EH (cell line): ENCODE measurements at places on chromosomes 7 and 10.

DNA sequence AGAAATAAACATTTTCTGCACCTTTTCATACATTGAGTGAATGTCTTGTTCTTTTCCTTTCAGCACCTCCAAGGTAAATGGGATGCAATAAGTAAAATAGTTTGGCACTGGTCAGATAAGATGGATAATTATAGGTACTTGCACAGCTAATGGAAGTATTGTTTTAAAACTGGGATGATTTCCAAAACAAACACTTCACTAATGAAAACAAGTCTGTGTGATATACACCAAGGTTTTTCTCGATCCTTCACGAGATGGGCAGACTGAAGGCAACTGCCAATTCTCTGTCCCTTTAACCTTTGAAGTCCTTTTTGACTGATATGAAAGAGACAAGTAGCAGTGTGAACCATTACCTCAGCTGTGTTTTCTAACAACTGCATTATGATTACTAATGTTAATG lies 423.8 kb downstream of the GFRA1 start:
- DNase-seq = no peak

DNA sequence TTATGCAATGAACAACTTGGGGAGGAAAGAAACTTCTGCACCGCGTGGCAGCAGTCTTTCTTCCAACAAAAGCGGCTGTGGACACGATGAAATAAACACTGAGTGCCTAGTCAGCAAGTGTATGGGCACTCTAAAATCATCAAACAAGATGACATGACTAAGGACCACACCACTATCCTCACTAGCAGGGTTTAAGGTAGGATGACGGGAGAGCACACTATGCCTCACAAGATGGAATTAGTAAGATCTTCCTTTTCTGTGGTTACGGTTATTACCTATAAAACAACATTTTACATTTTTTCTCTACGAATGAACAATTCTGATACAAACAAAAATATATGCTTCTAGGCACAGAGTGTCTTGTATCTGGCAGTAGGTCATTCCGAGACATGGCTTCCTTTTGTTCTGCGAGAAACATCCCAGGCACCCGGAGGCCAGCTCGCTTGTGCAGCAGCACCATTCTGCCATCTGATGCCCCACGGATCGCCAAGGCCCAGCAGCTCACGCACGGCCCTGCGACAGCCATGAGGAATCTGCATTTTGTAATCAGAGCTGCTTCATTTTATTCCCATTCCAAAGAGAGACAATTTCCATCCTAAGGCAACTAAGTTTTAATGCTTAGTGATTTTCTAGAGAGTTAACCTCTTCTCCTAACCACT lies 54.1 kb upstream of the NCAPG2 start:
- DNase-seq = no peak

DNA sequence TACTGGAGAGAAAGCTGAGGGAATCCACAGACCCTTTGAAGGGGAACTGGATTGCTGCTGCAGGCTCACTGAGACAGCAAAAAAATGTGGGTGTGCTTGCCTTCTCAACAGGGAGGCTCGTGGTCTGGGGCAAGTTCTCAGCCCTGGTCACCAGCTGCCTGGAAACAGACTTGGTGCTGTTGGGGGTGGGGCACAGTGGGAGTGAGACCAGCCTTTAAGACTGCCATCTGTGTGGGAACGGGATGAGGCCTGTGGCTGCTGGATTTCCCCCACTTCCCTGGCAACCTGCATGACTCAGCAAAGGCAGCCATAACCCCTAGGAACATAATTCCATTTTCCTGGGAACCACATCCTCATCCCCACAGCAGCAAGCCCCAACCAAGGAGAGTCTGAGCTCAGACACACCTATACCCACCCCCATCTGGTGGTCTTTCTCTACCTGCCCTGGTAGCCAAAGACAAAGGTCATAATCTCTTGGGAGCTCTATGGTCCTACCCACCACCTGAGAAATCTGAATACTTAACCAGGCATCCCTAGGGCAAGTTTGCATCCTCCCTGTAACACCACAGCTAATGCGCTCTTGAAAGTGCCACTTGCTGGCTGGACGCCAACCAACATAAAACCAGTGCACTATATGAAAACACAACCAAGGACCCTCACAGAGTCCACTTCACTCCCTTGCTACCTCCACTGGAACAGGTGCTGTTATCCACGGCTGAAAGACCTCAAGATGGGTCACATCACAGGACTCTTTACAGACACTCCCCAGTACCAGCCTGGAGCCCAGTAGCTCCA lies 45.0 kb upstream of the TFEC start:
- peak; percentile 20 for DNase-seq

- DNase-seq = no peak
These were observed 110.0 kb downstream of the PDGFA start for GRCh38 chr7:409339-410281.

DNA sequence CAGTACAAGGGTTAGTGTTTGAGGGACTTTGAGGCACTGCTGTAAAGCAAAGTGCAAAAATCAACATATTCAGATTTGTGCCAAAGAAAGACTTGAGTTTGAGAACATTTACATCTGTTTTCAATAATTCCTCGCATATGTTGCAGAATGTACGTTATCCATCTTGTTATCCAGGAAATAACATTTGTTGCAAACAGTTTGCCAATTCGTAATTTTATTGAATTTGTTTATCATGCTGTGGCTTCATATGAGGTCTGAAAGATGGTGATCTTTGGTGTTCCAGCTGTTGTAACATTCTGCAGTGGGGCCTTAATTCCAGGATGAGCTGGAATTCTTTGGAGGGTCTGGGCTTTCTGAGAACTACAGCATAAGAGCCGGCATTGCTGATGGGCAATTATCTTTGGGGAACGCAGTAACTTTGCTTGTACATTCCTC lies 396.2 kb downstream of the LRMDA start:
- no peak for DNase-seq

GRCh38 chr10:101182936-101183335 lies 46.3 kb downstream of the LBX1 start:
- DNase-seq = no peak

DNA sequence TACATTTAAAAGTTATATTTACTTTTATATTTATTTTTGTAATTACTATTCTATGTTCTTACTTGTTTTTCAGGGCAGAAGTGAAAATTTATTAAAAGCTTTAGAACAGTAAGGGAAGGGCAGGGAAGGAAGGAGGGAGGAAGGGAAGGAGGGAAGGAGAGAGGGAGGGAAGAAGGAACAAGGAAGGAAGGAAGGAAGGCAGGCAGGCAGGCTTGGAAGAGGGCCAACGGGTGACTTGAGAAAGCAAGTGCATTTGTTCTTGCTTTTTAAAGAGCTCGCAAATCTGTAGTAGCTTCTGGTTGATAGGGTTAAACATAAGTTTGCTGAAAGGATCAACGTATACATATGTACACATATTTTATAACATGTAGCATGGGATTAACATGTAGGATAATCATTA lies 725.3 kb upstream of the FZD8 start:
- no peak for DNase-seq

DNA sequence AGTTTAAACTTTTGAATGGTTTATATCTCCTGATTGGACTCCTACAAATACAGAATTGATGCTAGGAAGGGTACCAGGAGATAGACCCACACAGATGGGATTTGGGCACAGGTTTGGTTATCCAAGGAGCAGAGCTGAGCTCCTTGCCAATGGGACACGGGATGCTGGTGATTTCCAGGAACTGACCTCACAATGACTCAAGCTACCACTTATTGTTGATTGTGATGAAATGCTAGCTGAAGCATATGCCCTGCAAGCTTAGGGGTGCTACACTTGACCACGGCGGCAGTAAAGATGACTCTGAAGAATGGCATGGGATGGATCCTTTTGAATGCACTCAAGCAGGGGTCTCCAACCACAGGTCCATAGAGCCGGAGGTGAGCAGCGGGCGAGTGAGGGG lies 45.5 kb upstream of the VKORC1L1 start:
- DNase-seq = no peak

DNA sequence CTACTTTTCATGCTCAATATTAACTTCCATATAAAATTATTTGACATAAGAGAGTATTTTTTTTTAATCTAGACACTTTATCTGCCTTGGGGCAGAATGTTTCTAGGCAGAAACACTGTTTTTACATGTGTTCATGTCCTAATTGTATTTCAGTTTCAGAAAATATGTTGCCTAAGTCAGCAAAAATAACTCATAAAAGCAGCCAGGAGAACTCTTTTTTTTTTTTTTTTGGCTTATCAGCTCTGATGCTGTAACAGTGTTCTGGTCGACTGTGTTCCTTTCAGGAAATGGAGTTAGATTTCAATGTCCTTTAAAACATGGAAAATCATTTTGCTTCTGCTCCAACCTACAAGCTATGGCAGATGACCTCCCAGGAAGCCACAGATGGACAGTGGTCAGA lies 63.2 kb upstream of the OPALIN start:
- DNase-seq = no peak

GRCh38 chr7:103598326-103598905 lies 152.4 kb upstream of the SLC26A5 start:
- DNase-seq = no peak

DNA sequence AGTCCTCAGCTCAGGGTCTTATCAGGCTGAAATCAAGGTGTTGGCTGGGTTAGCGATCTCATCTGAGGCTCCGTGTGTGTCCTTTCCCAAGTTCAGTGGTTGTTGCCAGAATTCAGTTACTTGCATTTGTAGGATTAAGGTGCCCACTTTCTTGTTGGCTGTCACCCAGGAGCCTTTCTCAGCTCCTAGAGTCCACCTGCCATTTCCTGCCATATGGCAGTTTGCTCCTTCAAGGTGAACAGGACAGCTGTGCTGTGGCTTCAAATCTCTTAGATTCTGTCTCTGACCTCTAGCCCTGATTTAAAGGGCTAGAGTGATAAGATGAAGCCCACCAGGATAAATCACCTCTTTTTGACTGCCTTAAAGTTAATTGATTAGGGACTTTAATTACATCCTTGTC lies 1.0 kb upstream of the HIF1AN start:
- no peak for DNase-seq

GRCh38 chr10:79418274-79418673 lies 27.1 kb downstream of the ZCCHC24 start:
- no peak for DNase-seq

DNA sequence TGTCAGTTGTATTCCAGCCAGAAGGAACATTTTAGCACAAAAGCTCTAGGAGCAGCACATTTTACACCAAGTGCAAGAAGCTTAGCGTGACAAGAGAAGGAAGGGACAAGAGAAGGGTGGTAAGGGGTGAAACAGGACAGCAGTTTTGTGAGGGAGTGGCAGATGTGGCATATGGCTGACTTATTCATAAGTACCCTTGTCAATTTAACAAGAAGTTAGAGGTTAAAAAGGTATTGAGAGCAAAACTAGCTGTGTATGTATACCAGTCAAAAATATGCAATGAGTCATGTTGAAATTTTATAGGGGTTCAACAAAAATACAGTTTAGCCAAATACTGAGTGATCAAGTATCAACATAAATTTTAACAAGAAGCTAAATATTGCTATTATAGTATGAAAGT lies 561.5 kb upstream of the POT1 start:
- DNase-seq = no peak

GRCh38 chr7:36747280-36748016 lies 23.2 kb upstream of the AOAH start:
- peak; percentile 15 for DNase-seq

DNA sequence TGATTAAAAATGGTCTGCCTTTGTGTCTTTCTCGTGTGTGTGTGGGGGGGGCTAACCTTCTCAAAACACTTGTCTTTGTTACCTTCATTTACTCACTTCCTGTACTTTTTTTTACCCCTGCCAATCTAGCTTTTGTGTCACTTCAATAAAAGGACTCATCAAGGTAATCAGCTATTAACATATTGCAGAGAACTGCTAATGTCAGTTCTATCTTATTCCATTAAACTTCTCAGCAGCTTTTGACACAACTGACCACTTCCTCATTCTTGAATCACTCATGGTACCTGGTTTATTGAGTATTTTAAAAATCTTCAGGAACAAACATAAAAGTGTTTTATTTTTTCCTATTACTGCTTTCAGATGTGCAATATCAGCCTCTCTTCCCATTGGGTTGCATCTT lies 59.8 kb downstream of the SLC25A40 start:
- no peak for DNase-seq

DNA sequence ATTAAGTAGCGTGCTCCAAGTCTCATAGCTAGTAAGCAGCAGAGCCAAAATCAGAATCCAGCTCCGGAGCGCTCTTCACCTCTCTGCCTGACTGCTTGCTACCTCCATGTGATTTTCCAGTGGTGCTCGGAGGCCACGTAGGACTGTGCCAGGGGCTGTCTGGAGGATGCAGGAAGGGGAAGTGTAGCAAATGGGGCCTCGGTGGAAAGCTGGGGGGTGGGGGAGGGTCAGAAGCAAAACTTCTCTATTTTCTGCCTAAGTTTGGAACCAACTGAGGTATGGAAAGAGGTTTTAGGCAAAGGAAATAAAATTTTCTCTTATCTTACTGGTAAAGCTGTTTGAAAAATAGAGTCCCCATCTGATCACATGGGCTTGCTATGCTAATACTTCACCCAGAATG lies 108.7 kb downstream of the TBXAS1 start:
- no peak for DNase-seq

- no peak for DNase-seq
These were observed 10.3 kb upstream of the RARRES2 start for GRCh38 chr7:150351587-150352194.

DNA sequence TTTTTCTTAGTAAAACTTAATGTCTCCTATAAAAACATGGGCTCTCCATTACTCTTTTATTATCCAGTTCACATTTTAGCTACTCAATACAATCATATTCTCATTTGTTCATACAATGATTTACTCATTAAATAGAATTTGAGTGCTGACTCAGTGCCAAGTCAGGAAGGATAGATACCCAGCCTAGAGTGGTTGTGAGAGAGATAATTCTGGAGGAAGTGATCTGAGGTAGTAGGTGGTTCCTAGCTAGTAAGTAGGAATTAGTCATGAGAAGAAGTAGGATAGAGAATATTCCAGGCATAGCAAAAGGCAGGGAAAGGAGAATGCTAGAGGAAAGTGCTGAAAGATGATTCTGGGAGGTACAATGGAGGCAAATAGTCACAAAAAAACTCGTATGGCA lies 133.5 kb upstream of the MBL2 start:
- DNase-seq = no peak

GRCh38 chr10:70048030-70048723 lies 4.5 kb upstream of the MACROH2A2 start:
- no peak for DNase-seq

- DNase-seq = no peak
These were observed 10.4 kb upstream of the ASCC1 start for GRCh38 chr10:72226418-72227027.

- DNase-seq = no peak
These were observed 79.6 kb downstream of the PCGF5 start for GRCh38 chr10:91299999-91300575.

- no peak for DNase-seq
These were observed 56.0 kb upstream of the SLC35G1 start for GRCh38 chr10:93837822-93838221.

DNA sequence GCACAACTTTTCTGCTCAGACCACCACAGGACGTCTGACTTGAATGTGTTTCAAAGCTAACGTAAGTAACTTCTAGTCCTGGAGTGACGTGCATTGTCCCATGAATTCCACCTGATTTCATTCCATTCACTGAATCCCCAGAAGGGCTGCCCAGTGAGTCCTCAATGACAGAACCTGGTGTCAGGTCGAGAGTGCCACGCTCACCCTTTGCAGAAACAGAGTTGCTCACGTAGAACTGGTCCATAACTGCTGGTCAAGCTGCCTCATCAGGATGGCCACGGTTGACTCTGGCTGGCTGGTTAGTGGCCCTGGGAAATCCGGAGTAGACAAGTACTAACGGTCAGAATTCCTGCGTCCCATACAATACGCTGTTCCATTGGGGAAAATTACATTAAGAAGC lies 50.6 kb upstream of the UBE3C start:
- DNase-seq = no peak

GRCh38 chr7:117272017-117272759 lies 50.7 kb downstream of the WNT2 start:
- no peak for DNase-seq
